ENCODE measurements at places on chromosomes 6 and 20.
A peak's percentile ranks its signal among the peaks of the same experiment; 100 is the strongest.

DNA sequence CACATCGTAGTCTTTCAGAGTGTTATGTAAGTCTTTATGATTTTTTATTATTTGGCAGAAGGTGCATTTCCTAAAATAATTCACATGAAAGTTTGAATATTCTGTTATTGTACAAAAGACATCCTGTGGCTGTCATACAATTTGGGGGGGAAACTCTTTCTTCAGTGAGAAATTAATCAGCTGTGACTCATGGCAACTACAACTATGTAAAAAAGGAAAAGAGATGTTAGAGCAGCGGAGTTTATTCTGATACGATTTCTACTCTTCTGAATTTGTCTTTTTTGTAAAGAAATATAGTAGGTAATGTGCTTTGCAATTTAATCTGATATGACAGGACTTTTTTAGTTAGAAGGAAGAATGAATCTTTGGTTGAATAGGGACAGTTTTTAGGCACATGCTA lies 14.2 kb downstream of the COL19A1 start:
- DNase-seq: no peak

- DNase-seq: no peak
These were observed 799.5 kb downstream of the QKI start for GRCh38 chr6:164214066-164214465.

- no peak for DNase-seq
These were observed 56.3 kb upstream of the ENTPD6 start for GRCh38 chr20:25139029-25139705.

DNA sequence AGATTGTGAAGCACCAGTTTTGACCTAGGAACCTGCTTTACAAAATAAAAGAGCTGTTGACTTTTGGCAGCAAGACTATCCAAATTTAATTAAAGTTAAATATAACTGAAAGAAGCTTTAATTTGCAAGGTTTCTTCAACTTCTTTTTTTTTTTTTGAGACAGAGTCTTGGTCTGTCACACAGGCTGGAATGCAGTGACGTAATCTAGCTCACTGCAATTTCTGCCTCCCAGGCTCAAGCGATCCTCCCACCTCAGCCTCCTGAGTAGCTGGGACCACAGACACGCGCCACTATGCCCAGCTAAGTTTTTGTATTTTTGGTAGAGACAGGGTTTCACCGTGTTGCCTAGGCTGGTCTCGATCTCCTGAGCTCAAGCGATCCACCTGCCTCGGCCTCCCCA lies 13.7 kb upstream of the CSE1L start:
- no peak for DNase-seq

DNA sequence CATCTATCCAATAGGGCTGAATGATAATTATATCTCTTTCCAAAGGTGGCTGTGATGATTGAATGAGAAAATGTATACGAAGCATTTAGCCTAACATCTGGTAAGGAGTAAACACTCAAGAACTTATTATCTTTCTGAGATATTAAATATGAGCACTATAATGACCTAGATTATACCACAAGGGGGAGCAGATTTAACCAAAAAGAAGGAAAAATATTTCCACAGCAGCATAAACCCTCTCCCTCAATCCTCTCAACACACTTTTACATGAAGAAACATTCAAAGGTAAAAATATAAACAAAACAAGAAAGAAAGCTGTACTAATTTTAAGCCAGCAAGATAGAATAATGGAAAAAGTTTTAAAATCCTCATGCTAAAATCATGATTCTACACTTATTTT lies 68.4 kb downstream of the SHPRH start:
- DNase-seq: no peak

- DNase-seq: no peak
These were observed 39.8 kb downstream of the SLC22A2 start for GRCh38 chr6:160218810-160219209.

DNA sequence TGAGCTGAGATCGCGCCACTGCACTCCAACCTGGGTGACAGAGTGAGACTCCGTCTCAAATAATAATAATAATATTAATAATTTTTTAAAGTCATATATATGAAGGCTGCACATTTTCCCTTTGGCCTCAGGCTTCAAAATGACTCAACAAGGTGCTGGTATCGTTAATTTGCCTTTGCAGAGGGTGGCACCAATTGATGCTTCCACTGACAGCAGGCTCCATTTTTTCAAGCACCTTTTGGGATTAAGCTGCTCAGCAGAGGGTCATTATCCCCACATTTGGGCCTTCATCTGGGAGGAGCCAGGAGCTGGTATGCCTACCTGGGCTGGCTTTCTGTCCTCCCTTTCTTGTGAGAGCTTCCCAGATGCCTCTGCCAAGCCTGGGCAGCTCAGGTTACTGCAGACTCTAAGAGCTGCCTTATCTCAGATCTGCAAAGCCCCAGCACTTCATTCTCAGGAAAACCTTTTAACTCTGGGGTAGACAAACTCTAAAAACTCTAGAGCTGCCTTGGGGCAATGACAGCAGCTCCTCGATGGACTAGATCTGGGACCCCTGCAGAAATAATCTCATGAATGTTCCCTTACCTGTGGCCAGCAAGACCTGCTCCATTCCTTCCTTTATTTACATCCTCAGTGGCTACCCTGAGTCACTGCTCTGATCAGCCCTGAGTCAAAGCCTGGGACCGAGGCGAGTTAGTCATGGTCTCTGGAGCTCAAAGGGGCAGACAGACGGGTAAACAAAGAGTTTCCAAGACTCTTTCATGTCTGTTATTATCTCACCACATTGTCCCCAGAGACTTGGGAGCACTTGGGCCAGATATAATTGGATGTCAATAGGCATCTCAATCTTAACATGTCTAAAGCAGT lies 80.0 kb upstream of the EYA2 start:
- DNase-seq: no peak

DNA sequence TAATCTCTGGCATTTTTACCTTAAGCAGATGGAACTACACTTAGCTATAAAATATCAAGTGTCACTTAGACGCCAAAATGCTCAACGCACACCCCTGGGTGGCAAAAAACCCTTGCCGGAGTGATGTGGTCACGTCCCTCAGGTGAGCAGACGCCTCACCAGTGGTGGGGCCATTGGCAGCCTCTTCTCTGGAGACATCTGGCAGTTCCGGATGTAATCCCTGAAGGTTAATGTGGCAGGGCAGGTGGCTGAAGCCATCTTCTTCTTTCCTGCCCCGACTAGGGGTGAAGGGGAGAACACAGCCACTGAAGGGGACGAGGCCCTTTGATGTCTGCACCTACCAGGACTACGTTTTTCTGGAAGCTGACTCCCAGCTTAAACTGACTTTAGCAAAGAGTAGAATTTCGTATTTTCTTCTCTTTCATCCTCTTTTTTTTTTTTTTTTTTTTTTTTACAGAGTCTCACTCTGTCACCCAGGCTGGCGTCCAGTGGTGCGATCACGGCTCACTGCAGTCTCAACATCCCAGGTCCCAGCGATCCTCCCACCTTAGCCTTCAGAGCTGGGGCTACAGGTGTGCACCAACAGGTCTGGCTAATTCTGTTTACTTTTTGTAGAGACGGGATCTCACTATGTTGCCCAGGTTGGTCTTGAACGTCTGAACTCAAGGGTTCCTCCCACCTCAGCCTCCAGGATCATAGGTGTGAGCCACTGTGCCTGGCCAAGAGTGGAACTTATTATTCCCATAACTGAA lies 152.1 kb downstream of the TTLL2 start:
- no peak for DNase-seq

GRCh38 chr20:37259031-37259430 lies 2.6 kb downstream of the GHRH start:
- no peak for DNase-seq

DNA sequence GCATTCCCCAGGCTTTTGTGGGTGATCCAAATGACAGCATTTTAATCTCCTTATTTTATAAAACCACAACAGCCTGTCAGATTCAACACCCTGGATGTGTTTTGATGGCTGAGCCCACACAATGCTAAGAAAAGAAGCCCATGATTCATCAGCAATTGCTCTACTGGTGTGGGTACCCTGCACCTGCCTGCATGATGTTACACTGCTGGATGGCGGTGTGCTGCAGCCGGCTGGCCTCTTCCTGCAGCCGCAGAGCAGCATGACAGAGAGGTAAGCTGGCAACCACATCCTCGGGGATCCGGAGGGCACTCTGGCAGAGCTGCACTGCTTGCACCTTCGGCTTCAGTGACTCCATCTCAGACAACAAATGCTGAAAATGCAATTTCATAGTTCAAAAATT lies 327.5 kb downstream of the SYNE1 start:
- peak; percentile 49 for DNase-seq

DNA sequence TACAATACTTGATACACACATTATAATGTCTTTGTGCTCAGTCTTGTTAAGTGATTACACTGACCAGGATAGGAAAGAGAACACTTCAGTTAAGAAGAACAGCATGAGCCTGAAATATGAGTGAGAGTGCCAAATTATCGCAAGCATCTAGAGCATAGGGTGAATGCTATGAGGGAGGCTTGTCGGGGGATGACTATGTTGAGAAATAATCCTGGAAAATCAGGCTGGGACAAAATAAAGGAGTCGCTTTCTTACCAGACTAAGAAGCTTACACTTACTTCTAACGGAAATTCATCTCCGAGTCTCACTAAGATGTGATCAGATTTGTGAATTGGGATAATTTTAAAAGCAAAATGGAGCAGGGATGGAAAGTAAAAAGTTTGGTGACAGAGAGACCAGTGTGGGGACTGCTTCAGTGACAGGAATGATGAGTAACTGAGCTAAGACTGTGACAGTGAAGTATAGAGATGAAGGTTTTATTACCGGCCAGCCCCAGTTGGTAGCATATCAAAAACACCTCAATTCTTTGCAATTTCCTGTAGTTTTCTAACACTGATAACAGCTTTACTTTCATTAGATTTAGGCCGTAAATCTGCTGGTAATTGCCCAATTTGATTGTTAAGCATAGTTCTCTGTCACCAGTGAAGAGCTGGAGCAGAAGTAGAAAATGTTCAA lies 48.4 kb upstream of the DEFB112 start:
- DNase-seq: no peak

GRCh38 chr6:24251339-24251738 lies 106.5 kb downstream of the DCDC2 start:
- no peak for DNase-seq

DNA sequence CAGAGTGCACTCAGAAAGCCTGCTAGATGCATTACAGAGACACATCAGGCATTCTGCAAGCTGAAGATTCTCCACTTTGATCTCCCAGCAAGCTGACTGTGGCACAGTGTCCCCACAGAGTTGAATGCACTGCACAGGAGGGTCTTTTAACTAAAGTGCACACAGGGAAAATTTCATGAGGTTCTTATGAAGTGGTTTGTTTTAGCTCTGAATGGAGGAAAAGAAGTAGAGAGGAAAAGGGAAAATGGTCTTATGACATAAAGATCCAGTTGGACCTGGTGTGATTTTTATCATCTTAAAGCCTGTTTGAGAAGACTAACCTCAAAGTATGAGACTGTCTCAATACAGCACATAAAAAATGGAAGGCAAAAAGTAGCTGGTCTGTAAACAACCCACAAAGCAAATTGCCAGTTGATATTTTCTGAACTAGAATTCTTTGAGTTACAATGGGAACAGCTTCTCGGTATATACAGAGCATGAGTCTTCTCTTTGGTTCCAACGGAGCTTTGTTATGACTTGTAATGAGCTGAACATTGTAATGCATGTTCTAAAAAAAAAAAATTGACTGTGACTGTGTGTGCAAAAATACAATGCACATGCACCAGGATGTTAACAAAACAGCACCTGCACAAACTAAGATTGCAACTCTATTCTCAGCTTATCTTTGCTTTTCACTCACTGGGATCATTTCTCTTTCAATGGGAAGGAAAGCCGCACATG lies 383.0 kb upstream of the ID4 start:
- no peak for DNase-seq

DNA sequence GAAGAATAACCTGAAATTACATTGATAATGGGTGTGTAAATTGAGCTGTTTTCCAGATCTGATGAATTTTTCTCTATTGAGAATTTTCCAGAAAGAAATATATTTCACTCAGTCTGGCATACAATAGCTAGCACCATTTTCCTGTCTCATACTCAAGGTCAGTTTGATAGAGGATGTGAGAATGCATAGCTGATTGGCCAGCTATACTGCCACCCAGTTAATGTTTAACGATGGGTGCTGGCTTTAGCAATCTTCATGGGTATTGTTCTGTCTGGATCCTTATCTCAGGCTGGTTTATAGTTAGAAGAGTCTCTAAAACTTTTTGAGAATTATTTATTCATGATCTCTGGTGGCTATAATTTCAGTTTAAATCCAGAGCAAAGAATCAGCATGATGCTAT lies 147.4 kb downstream of the HDGFL1 start:
- DNase-seq: no peak

DNA sequence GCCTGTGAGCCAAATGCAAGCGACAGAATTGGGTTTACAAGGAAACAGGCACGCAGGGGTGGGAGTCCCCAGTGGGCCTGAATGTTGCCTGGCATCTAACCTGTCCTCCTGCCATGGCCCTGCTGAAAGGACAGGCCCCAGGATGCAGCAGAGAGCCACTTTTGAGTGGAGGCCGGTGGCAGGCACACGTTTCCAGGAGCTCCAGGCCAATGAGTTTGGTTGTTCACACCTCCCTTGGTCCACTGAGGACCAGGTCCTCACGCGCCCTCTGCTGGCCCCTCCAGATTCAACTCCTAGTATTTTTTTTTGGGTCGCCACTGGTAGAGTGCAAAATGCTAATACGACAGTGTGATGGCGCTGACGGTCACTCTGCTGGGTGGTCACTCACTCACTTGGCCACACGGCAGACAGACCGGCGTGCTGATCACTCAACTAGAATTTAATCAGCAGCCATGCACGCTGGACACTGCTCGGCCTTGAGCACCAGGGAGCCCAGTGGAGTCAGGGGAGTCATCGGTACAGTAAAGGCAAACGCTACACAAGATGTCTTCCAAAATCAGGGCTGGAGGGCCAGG lies 81.7 kb upstream of the NFATC2 start:
- DNase-seq: no peak

DNA sequence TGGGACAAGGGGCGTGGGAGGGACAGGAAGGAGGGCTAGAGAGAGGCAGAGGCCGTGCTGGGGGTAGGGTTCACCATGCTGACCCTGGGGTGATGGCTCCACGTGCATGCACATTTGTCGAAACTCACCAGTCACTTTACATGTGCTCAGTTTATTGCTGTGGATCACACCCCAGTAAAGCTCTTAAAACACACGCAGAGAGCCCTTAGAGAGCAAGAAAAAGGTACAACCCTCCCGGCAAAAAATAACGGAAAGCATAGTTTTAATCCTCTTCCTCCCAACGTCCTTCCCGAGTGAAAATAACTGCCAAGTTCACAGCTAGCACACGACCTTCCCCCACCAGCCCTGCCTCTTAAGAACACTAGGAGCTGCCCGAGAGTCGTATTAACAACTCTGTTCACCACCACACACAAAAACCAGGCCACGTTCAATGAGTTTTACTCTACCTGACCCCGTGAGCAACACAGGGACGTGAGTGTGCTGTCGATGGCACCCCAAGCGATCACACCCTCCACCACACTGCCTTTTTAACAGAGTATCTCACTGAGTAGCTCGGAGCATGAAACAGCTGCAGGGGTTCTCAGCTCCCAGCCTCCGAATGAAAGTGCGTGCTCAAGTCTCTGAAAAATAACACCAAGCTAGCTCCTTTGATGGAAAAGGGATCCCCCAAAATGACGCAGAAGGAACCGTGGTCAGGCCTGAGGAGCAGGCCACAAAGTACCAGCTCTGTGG lies 39.7 kb downstream of the TAF4 start:
- DNase-seq: no peak

- DNase-seq: no peak
These were observed 504 bp downstream of the SNTA1 start for GRCh38 chr20:33443006-33443511.

GRCh38 chr6:142361779-142362750 lies 60.3 kb downstream of the ADGRG6 start:
- no peak for DNase-seq

- DNase-seq: peak; percentile 47
These were observed 53.8 kb downstream of the ABHD12 start for GRCh38 chr20:25336561-25337422.

All from anterior cingulate cortex (tissue), 58 donors.